ENCODE measurements at places on chromosomes 1 and 21. TPM values are rescaled to one million over a fixed set of nuclear protein-coding genes. Genes with fewer than 3 reads are reported as not detected.

GRCh38 chr1:200369706-200370105, 40.1 kb downstream of the ZNF281 start:
- DNase-seq: no peak

DNA sequence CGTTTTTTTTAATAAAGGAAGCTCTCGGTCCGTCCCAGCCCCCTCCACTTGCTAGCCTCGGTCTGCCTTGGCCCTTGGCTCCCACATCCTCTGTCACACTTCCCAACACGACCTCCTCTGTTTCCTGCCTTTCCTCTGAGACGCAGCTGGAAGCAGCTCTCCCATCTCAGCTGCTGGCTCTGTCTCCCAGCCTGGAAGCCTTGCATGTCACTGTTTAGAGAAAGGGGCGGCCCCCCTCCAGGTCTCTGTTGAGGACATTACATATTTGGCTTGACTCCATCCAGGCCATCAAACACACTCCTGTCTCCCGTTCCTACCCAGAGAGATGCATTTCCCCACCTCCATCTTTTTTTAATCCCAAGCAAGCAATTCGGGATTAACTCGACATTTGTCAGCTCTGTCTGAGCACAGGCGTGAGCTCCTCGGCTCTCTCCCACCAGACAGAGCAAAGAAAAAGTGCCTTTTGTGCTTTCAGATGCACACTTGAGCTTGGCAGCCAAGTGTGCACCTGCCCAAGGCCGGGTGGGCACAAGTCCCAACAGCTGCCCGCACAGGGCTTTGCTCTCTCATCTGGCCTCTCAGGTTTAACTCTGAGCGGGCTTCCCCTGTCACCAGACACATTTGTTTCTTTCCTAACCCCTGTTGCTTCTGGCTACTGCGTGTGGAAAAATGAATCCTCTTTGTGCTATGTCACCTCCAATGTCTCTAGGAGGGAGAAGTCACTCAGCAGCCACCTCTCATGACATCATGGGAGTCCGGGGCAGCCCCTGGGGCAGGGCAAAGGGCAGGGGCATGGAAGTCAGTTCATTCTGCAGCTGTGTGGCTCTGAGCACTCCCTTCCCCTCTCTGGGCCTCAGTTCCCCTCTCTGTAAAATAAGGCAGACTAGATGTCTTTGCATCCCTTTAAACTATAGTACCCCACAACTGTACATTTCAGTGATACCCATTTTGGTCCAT, 108.3 kb downstream of the KCND3 start:
- no peak for DNase-seq

- peak; percentile 56 for DNase-seq
Measured at GRCh38 chr1:104195395-104195794, 445.7 kb downstream of the AMY1C start.

The CYP4B1 gene
- total RNA-seq: not detected

The SYT11 gene
- total RNA-seq: 23.4 TPM

- DNase-seq: no peak
Measured at GRCh38 chr1:211538287-211538686, 40.7 kb downstream of the SLC30A1 start.

DNA sequence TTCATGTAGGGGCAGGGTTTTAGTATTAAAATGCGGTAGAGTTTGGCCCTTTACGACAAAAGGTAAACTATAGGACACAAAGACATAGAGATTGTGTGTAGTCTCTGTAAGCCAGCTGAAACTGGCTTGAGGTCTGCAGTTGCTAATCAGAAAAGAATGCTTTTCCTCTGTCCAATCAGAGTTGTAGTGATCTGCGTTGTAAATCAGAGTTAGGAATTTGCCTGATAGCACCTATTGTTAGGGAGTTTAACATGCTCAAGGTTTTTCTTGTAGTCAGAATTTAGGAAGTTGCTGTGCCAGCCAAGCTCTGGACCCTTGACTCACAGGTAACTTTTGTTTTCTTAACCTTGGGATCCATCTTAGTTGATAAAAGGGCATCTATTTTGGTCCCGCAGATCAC, 61.2 kb upstream of the VTCN1 start:
- DNase-seq: no peak

GRCh38 chr21:31326522-31327242, 17.4 kb downstream of the TIAM1 start:
- DNase-seq: no peak
